ENCODE measurements at places on chromosomes 4 and X. TPM values are rescaled to one million over a fixed set of nuclear protein-coding genes. Genes with fewer than 3 reads are reported as not detected.

FDCSP gene
- polyA plus RNA-seq = 0.18 TPM

PARM1 gene
- polyA plus RNA-seq = 38.2 TPM

SPANXC gene
- polyA plus RNA-seq = not detected

EGF gene
- 28.3 TPM for polyA plus RNA-seq

MTM1 gene
- 16.1 TPM for polyA plus RNA-seq

SPARCL1 gene
- polyA plus RNA-seq = 154 TPM

CT83 gene
- polyA plus RNA-seq = not detected

YY2 gene
- polyA plus RNA-seq = 2.8 TPM

TASL gene
- polyA plus RNA-seq = 0.96 TPM

TMEM31 gene
- 0.43 TPM for polyA plus RNA-seq

DNA sequence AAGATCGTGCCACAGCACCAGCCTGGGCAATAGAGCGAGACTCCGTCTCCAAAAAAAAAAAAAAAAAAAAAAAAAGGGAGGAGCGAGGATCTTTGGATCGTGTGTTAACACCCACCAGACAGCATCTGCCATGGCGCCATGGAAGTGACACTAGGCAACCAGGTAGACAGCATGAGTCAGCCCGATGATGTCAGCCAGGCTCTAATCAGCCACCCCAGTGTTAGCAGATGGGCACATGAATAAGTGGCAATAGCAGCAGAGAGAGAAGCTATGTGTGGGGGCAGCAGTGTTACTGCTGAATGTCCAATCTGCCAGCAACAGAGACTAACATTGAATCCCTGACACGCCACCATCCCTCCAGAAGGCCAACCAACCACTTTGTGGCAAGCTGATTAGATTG is 6.6 kb downstream of the SYN1 start:
- H3K4me1 ChIP-seq = no peaks in the 10 kb centered on the region
- H3K36me3 ChIP-seq = no peaks in the 10 kb centered on the region
- no peak overlapping the region for H3K27ac ChIP-seq
- H3K27me3 ChIP-seq = no peaks in the 10 kb centered on the region
- H3K4me3 ChIP-seq = no peak overlapping the region

- H3K4me3 ChIP-seq = no peak overlapping the region
- H3K27ac ChIP-seq = no peak overlapping the region
- no peaks in the 10 kb centered on the region for H3K4me1 ChIP-seq
- H3K36me3 ChIP-seq = no peaks in the 10 kb centered on the region
- no peak for DNase-seq
Measured at GRCh38 chrX:6568031-6568430, 33.1 kb upstream of the VCX3A start.

- H3K27ac ChIP-seq = peak overlapping the region; percentile 43
- peaks cover 9% of the 10 kb centered on the region for H3K4me1 ChIP-seq
- DNase-seq = peak; percentile 52
- no peaks in the 10 kb centered on the region for H3K27me3 ChIP-seq
- no peaks in the 10 kb centered on the region for H3K36me3 ChIP-seq
- H3K4me3 ChIP-seq = no peak overlapping the region
Measured at GRCh38 chr4:128722911-128723310, 86.6 kb upstream of the JADE1 start.

- H3K4me3 ChIP-seq = no peak overlapping the region
- H3K4me1 ChIP-seq = no peaks in the 10 kb centered on the region
- no peak overlapping the region for H3K27ac ChIP-seq
- no peaks in the 10 kb centered on the region for H3K36me3 ChIP-seq
- no peaks in the 10 kb centered on the region for H3K27me3 ChIP-seq
- DNase-seq = no peak
Measured at GRCh38 chr4:140875746-140876452, 119.7 kb upstream of the TBC1D9 start.

- H3K27me3 ChIP-seq = no peaks in the 10 kb centered on the region
- no peak for DNase-seq
- no peaks in the 10 kb centered on the region for H3K36me3 ChIP-seq
- no peak overlapping the region for H3K27ac ChIP-seq
- no peak overlapping the region for H3K4me3 ChIP-seq
Measured at GRCh38 chr4:168711197-168712140, 214.6 kb downstream of the PALLD start.

DNA sequence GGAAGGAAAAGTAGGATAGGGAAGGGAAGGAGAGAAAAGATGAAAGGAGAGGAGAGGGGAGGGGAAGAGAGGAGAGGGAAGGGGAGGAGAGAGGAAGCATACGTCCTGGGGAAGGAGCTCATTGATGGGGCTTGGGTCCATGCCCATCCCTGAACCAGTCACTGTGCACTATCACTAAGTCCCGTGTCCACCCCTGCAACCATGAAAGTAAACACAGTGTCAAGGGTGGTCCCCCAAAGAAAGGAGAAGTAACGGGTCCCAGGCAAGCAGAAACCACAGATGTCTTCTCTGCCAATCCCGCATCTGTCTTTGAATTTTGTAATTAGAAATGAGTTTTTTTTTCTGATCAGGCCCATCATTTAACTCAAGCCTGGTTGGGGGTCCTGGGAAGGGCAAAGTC is 55.2 kb downstream of the LGI2 start:
- DNase-seq = no peak
- no peaks in the 10 kb centered on the region for H3K36me3 ChIP-seq
- no peaks in the 10 kb centered on the region for H3K27me3 ChIP-seq
- peaks cover 6% of the 10 kb centered on the region for H3K4me1 ChIP-seq

DNA sequence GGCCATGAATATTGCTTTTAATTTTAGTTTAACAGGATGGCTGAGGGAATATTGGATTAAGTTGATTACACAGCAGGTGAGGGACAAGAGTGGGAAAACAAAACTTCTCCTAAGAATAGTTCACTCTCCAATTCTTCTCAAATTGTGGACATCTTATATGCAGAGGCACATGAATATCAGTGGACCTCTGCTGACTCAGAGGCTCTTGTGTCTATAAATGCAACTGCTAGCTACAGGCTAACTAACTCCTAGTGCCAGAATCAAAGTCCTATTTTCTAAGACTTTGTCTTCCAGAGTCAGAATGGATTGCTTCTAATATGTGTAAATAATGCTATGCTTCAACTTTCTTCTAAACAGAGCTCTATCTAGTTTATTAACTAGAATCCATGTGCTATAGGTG is 175.8 kb downstream of the IL15 start:
- no peak overlapping the region for H3K27ac ChIP-seq
- H3K4me1 ChIP-seq = no peaks in the 10 kb centered on the region
- no peak overlapping the region for H3K4me3 ChIP-seq
- peak; percentile 6 for DNase-seq
- H3K36me3 ChIP-seq = no peaks in the 10 kb centered on the region

GRCh38 chrX:116490104-116490503 is 27.3 kb upstream of the CT83 start:
- no peak overlapping the region for H3K27ac ChIP-seq
- no peak overlapping the region for H3K4me3 ChIP-seq
- no peaks in the 10 kb centered on the region for H3K36me3 ChIP-seq
- H3K27me3 ChIP-seq = no peaks in the 10 kb centered on the region
- no peaks in the 10 kb centered on the region for H3K4me1 ChIP-seq

DNA sequence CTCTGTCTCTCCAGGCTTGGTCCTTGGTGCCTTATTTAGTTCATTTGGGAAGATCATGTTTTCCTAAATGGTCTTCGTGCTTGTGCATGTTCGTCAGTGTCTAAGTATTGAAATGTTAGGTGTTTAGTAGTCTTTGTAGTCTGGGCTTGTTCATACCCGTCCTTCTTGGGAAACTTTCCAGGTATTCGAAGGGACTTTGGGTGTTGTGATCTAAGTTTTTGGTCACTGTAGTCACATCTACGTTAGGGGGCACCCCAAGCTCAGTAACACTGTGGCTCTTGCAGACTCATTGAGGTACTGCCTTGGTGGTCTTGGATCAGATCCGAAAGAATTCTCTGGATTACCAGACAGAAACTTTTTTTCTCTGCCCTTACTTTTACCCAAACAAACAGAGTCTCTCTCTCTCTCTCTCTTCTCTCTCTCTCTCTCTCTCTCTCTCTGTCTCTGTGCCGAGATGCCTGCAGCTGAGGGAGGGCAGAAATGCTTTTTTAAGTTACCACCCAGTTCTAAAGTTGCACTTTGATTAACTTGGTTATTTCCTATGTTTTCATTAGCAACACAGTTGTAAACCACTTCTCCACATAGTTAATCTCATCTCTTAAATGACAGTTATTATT is 67.6 kb upstream of the SLC7A3 start:
- no peak overlapping the region for H3K4me3 ChIP-seq
- DNase-seq = peak; percentile 17
- H3K4me1 ChIP-seq = no peaks in the 10 kb centered on the region
- H3K27me3 ChIP-seq = no peaks in the 10 kb centered on the region
- H3K27ac ChIP-seq = no peak overlapping the region

DNA sequence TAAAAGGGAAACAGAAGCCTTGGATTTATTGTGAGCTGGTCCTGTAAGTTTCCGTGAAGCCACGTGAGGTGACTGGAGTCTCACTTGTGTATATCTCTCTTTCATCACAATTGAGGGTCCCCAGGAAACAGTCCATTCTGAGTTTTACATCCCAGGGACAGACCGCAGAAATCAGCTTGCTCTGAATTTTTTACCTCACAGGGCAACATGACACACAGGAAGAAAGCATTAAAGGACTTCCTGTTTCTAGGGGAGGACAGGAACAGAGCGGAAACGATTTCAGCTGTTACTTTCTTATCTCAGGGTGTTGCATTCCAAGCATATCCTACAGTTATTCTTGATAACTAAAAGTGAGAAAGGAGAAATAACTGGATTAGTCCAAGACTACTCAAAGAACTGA is 553.5 kb downstream of the TRAM1L1 start:
- H3K27ac ChIP-seq = no peak overlapping the region
- no peaks in the 10 kb centered on the region for H3K27me3 ChIP-seq
- no peak overlapping the region for H3K4me3 ChIP-seq
- no peaks in the 10 kb centered on the region for H3K4me1 ChIP-seq

- no peak for DNase-seq
- H3K4me1 ChIP-seq = no peaks in the 10 kb centered on the region
- no peak overlapping the region for H3K4me3 ChIP-seq
- H3K36me3 ChIP-seq = no peaks in the 10 kb centered on the region
Measured at GRCh38 chr4:165765053-165765452, 108.0 kb upstream of the TLL1 start.

- no peaks in the 10 kb centered on the region for H3K4me1 ChIP-seq
- no peak overlapping the region for H3K27ac ChIP-seq
- no peaks in the 10 kb centered on the region for H3K36me3 ChIP-seq
- no peak for DNase-seq
- no peaks in the 10 kb centered on the region for H3K27me3 ChIP-seq
Measured at GRCh38 chr4:156116991-156117390, 163.3 kb upstream of the CTSO start.

- peaks cover 9% of the 10 kb centered on the region for H3K4me1 ChIP-seq
- no peaks in the 10 kb centered on the region for H3K36me3 ChIP-seq
- DNase-seq = no peak
- H3K4me3 ChIP-seq = peak overlapping the region; percentile 28
Measured at GRCh38 chrX:9341291-9342201, 123.3 kb upstream of the TBL1X start.

GRCh38 chr4:125390126-125390525 is 75.4 kb downstream of the FAT4 start:
- no peaks in the 10 kb centered on the region for H3K4me1 ChIP-seq
- H3K27me3 ChIP-seq = no peaks in the 10 kb centered on the region
- no peak overlapping the region for H3K27ac ChIP-seq
- H3K4me3 ChIP-seq = no peak overlapping the region

DNA sequence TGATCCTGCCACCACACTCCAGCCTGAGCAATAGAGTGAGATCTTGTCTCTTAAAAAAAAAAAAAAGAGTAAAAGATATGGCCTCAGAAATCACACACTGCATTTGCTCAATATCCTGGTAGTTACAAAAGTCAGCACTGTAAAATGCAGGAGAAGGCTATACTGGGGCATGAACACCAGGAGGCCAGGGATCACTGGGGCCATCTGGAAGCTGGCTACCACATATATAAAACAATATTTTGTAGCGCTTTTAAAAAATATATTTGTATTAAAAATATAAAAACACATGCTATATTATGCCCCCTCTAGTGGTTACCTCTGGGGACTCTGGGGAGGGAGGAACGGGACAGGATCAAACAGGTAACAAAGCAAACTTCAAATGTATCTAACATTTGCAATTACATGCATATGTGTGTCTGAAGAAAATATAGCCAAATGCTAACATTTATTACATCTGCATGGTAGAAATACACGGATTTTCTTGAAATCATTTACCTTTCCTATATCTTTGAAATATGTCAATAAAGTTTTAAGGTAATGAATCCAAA is 4.0 kb downstream of the C4orf46 start:
- no peaks in the 10 kb centered on the region for H3K27me3 ChIP-seq
- no peak overlapping the region for H3K27ac ChIP-seq

DNA sequence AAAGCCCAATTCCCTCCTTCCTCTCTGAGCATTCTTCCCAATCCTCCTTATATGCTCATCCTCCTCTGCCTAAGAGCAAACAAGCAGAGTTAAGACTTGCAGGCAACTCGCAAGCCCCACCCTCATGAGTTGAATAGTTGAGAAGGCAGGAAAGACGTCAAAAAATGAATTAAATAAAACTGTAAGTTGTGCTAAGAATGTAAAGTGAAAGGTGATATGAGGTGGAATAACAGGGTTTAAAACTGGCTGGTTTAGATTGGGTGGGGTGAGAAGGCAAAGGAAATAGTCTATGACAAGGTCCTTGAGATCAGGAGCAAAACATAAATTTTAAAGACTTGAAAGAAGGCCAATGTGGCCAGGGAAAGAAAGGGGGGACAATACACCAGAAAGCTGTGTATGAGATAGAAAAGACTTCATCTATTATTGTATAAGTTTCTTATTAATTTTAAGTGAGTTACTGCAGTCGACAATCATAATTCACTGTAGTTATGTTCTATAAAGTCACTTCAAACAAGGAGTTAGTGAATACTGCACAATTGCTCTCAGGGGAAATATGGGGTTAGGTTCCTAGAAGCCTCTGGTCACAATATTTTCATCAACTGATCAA is 124.9 kb downstream of the RELL1 start:
- DNase-seq = no peak
- no peaks in the 10 kb centered on the region for H3K27me3 ChIP-seq
- H3K4me3 ChIP-seq = no peak overlapping the region
- no peak overlapping the region for H3K27ac ChIP-seq
- H3K4me1 ChIP-seq = no peaks in the 10 kb centered on the region

- no peaks in the 10 kb centered on the region for H3K27me3 ChIP-seq
- no peak overlapping the region for H3K4me3 ChIP-seq
- H3K27ac ChIP-seq = no peak overlapping the region
- no peak for DNase-seq
Measured at GRCh38 chr4:139515531-139515958, 40.5 kb downstream of the SETD7 start.

Measured in large intestine (tissue), 12 donors.